ENCODE measurements at places on chromosomes 4 and X.
A peak's percentile ranks its signal among the peaks of the same experiment; 100 is the strongest.

DNA sequence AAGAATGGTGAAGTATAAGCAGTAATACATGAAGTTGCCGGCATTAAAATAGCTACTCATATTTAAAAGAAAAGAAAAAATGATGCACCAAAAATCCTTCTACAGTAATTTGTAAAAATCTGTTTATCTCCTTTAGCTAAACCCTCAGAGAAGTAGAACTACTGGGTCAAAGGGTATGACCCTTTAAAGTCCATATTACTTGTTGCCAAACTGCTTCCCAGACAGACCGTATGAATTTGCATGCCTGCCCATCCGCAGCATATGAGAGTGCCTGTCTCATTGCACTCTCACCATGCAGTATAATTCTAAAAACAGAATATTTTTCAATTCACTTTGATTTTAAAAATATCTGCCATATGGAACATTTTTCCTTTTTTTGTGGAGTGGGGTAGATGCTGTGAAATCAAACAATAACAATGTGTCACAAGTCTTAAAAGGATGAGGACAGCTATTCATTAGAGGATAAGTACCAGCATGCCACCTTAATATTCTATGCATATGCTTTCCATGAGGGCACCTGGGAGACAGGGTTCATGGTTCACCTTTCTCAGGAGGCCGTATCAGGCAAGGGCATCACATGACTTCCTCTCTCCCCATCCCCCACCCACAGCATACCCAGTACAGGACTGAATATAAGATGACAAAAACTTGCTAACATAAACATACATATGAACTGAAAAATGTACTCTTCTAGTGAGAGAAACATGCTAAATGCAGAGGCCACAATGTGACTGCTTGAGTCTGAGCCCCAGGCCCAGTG, 17.8 kb downstream of the ZDHHC9 start:
- DNase-seq: no peak

- DNase-seq: no peak
These were observed 14.5 kb upstream of the MAML3 start for GRCh38 chr4:140168474-140168873.

GRCh38 chr4:94519925-94520789, 68.4 kb downstream of the PDLIM5 start:
- DNase-seq: peak; percentile 9

DNA sequence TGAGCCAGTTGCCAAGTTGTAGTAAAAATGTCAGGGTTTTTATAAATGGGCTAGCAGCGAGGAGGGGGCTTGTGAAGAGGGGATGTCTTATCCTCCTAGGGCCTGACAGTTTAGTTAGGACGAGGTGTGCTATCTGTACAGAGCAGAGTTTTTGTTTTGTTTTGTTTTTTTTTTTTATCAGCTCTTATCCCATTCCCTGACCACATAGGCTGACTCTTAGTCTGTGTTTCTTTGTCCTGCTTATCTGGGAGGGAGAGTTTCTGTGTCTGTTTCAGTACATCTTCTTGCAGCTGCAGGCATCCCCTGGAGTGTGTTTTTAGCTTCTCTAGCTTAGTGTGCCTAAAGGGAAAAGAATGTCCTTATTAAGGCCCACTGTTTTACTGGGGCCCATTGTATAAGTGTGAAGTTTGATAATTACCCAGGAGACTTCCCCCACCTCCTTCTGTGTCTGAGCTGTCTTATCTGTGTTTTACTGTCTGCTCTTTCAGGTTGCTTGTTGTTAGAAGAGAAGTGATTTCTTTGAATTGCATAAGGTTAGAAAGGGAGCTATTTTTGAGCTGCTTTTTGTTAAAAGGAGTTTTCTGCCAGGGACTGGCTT, 32.0 kb downstream of the PAGE2 start:
- no peak for DNase-seq

GRCh38 chr4:112311516-112311915, 14.3 kb downstream of the ALPK1 start:
- DNase-seq: no peak

GRCh38 chrX:44144177-44144945, 171.2 kb upstream of the NDP start:
- no peak for DNase-seq

GRCh38 chr4:145716661-145717200, 36.8 kb downstream of the C4orf51 start:
- no peak for DNase-seq

- peak; percentile 4 for DNase-seq
These were observed 45.3 kb upstream of the CDKN2AIP start for GRCh38 chr4:183399126-183399522.

- no peak for DNase-seq
These were observed 36.4 kb upstream of the FRAS1 start for GRCh38 chr4:78020677-78021076.

GRCh38 chr4:74480267-74480666, 35.3 kb downstream of the AREG start:
- DNase-seq: no peak

GRCh38 chrX:49876750-49877149, 2.5 kb upstream of the USP27X start:
- peak; percentile 8 for DNase-seq

DNA sequence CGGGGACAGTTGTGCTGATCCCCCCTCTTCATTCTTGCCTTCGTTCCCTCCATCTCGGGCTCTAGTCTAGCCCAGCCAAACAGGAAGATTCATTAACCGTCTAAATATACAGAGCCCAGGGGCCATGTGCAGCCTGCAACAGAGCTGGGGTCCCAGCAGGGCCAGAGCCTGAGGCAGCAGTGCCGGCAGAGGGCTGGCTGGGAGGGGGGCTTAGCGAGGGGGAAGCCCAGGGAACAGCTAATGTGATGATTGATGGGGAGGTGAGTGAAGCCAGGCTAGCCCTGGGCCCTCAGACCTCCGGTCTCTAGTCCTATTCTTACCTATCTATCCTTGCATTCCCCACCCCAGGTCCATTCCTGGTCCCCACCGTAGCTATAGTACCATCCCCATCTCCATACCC, 22.3 kb downstream of the EFNB1 start:
- DNase-seq: no peak

GRCh38 chr4:62135565-62136156, 935.5 kb downstream of the ADGRL3 start:
- DNase-seq: no peak

DNA sequence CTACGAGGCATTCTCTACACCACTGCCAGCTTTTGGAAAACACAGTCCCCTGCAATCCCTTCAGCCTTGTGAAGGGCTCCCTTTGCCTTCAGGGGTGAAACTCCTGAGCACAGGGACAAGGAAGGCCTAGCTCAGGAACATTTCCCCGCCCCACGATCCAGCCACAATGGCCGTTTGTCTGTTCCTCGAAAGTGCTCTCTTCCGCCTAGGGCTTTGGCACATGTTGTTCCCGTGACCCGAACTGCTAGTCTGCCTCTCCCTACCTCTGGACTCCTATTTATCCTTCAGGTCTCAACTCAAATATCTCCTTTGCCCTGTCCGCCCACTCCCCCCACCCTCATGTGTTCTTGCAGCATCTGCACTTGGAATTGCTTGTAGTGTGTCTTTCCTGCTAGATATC, 12.1 kb downstream of the FGD1 start:
- no peak for DNase-seq

DNA sequence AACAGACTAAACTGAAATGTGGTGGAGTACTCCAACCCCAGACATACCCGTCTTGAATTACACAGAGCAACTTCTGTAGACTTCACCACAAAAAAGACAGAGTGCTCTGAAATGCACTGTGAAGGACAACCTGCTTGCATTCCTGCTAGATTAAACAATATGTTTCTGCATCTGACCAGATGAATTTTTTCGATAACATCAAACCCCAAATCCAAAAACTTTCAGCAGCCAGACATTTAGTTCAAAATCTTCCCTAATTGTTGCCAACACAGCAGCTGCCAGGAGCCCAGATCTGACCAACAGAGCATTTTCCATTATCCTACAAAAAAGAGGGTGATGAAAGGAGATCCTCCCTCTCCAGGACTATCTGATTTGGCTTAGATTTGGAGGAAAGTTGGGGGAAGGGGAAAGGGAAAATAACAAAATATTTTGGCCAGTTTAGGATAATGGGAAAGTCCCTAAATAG, 356.5 kb downstream of the PDGFC start:
- no peak for DNase-seq

DNA sequence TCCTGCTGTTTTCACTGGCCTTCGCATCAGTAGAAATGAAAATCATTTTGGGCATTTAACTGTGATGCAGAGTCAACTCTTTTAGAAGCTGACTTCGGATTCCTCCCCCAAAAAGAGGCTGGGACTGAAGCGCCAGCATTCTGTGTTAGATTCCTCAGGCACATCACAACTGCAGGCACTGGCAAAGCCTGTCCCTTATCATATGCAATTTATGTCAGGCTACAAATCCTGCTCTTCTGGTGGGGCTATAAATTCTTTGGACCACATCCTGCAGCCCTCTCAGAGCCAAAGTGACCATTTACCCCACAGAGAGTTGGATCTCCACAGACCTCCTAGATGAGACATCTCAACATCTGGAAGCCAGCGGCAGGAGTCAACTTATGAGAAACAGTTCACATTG, 138.4 kb downstream of the CBR4 start:
- DNase-seq: no peak

- no peak for DNase-seq
These were observed 27.6 kb upstream of the GTPBP6 start for GRCh38 chrX:346034-346813.

DNA sequence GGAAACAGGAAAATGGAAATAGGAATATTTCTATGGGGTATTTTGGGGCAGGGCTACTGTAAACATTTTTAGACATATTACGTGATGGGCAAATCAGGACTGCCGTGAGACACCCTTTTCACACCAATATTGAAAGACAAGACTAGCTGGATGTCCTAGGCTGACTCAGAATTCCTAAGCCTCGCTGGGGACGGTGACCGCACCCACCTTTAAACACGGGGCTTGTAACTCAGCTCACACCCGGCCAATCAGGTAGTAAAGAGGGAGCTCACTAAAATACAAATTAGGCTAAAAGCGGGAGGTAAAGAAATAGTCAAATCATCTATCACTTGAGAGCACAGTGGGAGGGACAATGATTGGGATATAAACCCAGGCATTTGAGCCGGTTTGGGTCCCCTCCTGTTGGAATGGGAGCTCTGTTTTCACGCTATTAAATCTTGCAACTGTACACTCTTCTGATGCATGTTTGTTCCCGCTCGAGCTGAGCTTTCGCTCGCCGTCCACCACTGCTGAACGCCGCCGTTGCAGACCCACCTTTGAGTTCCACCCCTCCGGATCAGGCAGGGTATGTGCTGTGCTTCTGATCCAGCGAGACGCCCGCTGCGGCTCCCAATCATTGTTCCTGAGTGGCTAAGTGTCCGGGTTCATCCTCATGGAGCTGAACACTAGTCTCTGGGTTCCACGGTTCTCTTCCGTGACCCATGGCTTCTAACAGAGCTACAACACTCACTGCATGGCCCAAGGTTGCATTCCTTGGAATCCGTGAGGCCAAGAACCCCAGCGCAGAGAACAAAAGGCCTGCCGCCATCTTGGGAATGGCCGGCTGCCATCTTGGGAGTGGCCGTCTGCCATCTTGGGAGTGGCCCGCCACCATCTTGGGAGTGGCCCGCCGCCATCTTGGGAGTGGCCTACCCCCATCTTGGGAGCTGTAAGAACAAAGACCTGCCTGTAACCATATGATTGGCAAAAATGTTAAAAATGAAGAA, 152.6 kb downstream of the CRLF2 start:
- DNase-seq: no peak

- no peak for DNase-seq
These were observed 189.7 kb downstream of the PDGFC start for GRCh38 chr4:156781852-156782251.

DNA sequence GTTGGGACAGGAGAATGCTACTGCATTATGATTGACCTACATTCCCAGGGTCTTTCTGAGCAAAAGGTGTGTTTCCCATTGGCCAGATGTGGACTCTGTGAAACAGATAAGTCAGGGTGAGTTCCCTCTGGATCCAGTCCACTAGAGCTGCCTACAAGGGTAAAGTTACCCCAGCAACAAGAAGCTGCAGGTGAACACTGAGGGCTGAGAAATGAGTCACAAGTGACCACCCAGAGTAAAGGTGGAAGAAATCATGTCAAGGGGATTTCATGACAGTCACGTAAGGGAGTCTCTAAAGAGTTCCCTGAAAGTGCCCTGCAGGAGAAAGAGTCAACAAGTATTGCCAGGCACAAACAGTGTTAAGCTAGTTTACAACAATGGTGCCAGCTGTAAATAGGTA, 16.3 kb downstream of the F8A1 start:
- DNase-seq: no peak

DNA sequence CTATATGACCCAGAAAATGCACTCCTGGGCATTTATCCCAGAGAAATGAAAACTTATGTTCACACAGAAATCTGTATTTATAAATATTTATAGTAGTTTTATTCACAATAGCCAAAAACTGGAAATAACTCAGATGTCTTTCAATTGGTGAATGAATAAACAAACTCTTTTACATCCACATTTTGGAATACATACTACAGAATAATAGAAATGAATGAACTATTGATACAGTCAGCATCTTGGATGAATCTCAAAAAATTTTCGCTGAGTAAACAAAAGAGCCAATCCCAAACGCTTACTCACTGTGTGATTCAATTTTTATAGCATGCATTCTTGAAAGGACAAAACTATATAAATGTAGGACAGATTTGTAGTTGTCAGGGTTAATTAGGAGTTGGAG, 75.1 kb upstream of the HTR2C start:
- DNase-seq: no peak

GRCh38 chrX:86946569-86946968, 571.0 kb upstream of the KLHL4 start:
- peak; percentile 42 for DNase-seq

GRCh38 chr4:128225148-128225547, 62.5 kb downstream of the PGRMC2 start:
- no peak for DNase-seq

- DNase-seq: no peak
These were observed 31.8 kb downstream of the PLAC1 start for GRCh38 chrX:134626434-134626833.

- no peak for DNase-seq
These were observed 22.9 kb downstream of the ATP5ME start for GRCh38 chr4:650951-651883.

DNA sequence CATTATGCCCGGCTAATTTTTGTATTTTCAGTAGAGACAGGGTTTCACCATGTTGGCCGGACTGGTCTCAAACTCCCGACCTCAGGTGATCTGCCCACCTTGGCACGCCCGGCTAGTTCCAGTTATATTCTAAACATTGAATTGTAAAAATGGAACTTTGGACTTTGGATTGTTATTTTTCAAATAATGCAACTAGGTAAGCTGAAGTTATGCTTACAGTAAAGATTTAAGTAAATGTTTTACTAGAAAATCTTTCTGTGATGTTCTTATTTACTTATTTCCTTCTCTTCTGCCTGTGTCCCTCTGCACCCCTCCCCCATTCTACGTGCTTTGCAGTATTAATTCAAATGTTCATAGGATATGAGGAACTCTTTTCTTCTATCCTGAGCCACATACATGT, 26.1 kb downstream of the GK start:
- no peak for DNase-seq

GRCh38 chr4:169254546-169254983, 16.2 kb downstream of the SH3RF1 start:
- DNase-seq: no peak

- DNase-seq: no peak
These were observed 1266.8 kb upstream of the PCDH7 start for GRCh38 chr4:29453303-29453820.

- peak; percentile 34 for DNase-seq
These were observed 21.9 kb downstream of the AP1AR start for GRCh38 chr4:112253382-112254000.

All from Kasumi-1 (cell line).